Fibroblast of skin of scalp (primary cell): ENCODE measurements at places on chromosomes 4 and X.
A peak's percentile ranks its signal among the peaks of the same experiment; 100 is the strongest.

GRCh38 chrX:148161701-148162100 is 180.6 kb downstream of the FMR1NB start:
- no peak for DNase-seq

- DNase-seq = peak; percentile 0
Observed at GRCh38 chrX:84737471-84737871, 235.2 kb upstream of the HDX start.

DNA sequence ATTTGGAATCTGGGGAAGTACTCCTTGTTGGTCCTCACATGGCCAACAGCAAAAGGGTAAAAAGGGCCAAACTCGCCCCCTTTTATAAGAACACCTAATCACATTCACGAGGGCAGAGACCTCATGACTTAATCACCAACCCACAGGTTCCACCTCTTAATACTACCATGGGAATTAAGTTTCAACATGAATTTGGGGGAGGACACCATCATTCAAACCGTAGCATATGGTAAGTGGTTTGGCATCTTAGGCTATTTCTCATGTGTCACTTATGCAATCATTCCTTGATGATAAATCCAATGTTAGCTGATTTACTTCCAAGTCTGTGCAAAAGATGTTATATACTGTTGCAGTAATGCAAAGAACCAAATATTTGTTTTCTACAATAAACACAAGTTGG is 302.9 kb upstream of the FAM241A start:
- DNase-seq = no peak

DNA sequence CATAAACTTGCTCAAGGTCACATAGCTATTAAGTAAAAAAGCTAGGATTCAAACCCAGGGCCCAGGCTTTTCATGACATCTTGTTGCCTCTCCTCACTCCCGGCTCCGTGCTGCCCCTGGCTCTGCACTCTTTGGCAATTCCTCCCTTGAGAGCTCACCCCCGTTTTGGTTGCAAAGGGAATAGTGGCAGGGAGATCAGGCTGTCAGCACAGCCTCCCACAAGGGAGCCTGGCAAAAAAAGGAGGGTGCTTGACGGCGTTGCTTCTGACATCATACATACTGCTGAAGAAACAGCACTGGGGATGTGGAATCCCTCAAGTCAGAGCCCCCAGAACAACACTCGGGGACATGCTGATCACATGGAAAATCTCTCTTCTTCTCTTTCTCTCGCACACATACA is 20.5 kb downstream of the IQSEC2 start:
- no peak for DNase-seq

DNA sequence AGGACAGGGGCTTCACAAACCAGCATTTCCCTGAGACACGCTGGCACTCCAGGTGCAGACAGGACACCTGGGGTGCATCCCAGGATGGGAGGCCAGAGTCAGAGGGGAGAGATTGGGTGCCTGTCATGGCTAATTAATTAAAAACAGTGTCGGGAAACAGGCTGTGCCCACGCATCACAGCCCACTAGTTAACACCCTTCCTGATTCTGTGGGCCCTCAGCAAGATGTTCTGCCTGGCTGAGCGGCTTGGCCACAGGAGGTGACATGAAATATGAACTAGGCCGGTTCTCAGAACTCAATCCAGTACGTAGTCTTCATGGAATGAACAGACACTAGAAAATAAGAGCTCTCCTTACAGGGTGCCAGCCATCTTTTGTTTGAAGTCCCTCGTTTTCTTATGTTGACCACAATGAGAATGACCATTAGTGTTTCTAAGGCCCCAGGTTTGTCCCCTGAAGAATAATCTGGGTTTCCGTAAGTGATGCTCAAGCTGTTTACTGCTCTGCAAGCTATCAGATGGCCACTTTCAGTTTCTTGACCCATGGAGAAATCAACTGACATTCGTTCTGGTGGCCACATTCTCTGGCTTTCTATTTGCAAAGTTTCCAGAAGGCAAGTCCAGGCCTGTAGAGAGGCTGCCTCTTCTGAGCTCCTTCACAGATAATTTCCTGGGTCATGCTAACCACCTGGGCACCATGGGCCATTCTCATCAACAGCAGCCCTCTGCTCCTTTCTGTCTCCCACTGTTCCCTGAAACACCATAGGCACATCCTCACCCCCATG is 72.3 kb downstream of the SLC34A2 start:
- no peak for DNase-seq
